Mesenteric fat pad (tissue), 1 donor: ENCODE measurements at places on chromosomes 5 and 9.

DNA sequence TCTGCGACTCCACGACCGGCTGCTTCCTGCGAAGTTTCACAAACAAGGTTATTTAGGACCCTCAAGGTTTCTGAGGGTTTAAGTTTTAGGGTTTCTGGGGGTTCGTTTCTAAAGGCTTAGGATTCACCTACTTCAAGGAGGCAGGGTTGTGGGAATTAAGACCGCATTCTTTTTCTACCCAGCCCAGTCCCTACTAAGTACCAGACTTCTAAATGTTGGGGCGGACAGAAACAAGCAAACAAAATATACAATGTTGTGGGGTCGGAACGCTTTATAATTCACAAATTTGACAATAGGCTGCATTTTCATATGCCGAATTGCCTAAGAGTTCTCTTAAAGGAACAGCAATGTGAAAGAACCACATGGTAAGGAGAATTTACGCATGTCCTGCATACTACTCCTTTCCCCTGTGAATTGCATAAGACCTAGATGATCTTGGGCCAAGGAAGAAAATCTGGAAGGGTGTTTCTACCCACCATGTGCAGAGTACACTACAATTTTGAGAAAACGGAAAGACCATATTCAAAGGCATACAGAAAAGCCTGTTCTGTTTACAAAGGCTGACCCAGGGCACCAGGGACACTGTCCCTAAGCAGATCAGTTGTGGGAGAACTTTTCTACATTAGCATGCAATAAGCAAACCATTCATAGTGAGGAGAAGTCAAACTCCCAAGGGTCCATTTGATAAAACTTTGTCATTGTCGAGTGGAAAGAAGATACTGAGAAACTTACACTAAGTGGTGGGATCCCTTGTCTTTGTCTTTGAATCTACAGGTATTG lies 457.3 kb downstream of the RAB3C start:
- DNase-seq: no peak

GRCh38 chr9:121528642-121529041 lies 29.0 kb upstream of the GGTA1 start:
- no peak for DNase-seq

DNA sequence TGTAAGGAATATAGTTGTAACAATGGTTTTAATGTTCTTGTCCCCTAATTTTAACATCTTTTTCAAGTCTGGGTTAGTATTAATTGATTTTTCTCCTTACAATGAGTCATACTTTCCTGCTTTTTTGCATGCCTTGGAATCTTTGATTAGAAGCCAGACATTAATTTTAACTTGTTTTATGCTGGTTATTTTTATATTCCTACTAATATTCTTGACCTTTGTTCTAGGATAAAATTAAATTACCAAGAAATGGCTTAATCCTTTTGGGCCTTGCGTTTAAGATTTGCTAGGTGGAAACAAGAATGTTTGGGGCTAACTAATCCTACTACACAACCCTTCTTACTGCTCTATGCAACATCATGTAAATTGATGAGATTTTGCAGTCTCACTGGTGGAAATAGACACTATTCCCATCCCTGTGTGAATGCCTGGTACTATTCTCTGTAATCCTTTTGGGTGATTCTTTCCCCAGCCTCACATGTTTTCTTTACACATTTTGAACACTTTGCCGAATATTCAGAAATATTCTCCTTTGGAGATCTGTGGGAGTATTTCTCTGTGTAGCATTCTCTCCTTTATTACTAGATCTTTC lies 47.2 kb downstream of the ZCCHC7 start:
- no peak for DNase-seq

DNA sequence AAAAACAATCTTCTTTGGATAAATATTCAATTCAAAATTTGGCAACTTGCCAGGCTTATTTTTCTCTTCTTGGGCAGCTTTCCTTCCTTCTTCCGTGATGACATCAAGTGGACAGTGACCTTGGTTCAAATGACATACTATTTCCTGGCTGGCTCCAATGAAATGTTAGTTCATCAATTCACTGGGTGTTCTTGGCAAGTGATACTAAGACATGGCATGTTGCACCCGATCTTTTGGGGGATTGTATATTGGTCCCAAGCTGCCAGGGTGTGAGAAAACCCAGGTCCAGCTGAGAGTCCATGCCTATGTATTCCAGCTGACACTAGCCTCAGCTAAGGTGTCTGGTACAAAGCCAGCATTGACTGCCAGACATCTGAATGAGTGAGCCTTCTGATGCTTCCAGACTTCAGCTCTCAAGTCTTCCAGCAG lies 252.9 kb downstream of the MAT2B start:
- DNase-seq: no peak

DNA sequence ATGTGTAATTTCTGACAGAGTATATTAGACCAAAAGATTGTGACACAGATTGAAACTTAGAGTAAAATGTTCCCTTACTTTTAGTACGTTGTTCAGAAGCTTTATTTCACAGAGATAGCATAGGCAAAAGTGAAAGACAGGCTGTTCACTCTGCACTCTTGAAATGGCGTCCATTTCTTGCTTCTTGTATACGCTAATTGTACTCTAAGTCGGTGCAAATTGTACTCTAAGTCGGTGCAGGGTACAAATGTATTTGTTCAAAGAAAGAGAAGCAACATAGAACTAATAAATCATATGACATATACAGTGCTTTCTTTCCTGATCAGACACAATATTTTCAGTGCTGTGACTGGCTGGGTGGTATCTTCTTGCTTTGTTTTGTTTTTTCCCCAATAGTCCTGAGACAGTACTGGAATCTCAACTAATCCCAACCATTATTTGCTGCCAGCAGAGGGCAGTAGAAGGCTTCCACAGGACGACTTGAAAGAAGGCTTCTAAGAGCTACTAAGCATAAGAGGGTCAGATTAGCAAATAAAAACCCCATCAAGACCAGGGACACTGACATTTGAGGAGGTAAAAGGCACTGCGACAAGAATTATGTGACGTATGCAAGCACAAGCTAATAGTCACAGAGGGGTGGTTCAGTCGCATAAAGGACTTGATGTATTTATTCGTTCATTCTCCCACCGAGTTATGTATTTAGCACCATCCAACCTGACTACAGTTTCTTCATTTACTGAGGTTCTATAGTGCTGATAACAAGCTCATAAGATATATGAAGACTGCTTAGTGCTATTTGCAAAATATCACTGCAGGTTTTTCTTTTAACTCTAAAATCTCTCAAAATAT lies 831.8 kb downstream of the TAF11L14 start:
- DNase-seq: no peak
